ENCODE measurements at places on chromosomes 13 and 19. TPM values are rescaled to one million over a fixed set of nuclear protein-coding genes. Genes with fewer than 3 reads are reported as not detected.

Gene KIRREL2
- total RNA-seq: not detected

Gene FCAR
- total RNA-seq: not detected

Gene ZNF578
- total RNA-seq: 0.40 TPM

Gene TJP3
- total RNA-seq: 93.3 TPM

Gene PTGER1
- not detected for total RNA-seq

Gene FXYD7
- not detected for total RNA-seq

Gene PTPRS
- total RNA-seq: 23.0 TPM

Gene KIR2DL3
- total RNA-seq: not detected

Gene AKT2
- 109 TPM for total RNA-seq

Gene C19orf18
- 4.0 TPM for total RNA-seq

Gene C1QTNF9
- 0.40 TPM for total RNA-seq

Gene DOCK9
- 52.5 TPM for total RNA-seq

Gene ZNF333
- total RNA-seq: 21.0 TPM

Gene ZNF69
- 8.9 TPM for total RNA-seq
